Gastroesophageal sphincter (tissue), 4 donors: ENCODE measurements at places on chromosomes 16 and 17. TPM values are rescaled to one million over a fixed set of nuclear protein-coding genes. Genes with fewer than 3 reads are reported as not detected.

The TMEM114 gene
- total RNA-seq, result not detected

- peak; percentile 94 for ATAC-seq
These were observed 49.3 kb upstream of the BCO1 start for GRCh38 chr16:81189100-81189664.

DNA sequence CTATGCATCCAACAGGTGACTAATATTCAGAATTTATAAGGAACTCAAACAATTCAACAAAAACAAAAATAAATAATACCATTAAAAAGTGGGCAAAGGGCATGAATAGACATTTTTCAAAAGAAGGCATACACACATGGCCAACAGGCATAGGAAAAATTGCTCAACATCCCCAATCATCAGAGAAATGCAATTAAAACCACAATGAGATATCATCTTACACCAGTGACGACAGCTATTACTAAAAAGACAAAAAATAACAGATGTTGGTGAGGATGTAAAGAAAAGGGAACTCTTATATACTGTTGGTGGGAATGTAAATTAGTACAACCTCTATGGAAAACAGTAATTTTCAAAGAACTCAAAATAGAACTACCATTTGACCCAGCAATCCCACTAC is 250.4 kb upstream of the N4BP1 start:
- ATAC-seq, result no peak

GRCh38 chr17:64384253-64385186 is 6.1 kb downstream of the PECAM1 start:
- no peak for ATAC-seq

DNA sequence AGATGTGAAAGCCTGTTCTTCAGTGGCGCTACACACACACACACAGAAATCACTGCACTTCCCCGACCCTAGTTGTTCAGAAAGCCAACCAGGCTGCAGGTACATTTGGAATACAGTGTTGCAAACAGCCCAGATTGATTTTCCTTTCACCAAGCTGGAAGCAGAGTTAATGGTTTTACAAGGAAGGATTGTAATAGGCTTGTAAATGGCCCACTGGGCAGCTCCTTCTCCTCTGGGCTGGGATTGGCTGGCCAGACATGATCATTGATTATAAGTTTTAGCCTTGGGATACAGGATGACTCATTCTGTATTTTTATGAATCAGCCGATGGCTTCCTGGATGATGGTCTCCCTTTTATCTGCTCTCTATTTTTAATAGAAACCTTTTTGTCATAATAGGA is 2.5 kb downstream of the VAT1L start:
- ATAC-seq, result no peak
